Activated CD8-positive, alpha-beta memory T cell treated with anti-CD3 and anti-CD28 coated beads for 48 hours (primary cell): ENCODE measurements at places on chromosomes 1 and 21.
A peak's percentile ranks its signal among the peaks of the same experiment; 100 is the strongest.

- no peak for DNase-seq
Observed at GRCh38 chr1:79716447-79716846, 709.9 kb upstream of the ADGRL4 start.

DNA sequence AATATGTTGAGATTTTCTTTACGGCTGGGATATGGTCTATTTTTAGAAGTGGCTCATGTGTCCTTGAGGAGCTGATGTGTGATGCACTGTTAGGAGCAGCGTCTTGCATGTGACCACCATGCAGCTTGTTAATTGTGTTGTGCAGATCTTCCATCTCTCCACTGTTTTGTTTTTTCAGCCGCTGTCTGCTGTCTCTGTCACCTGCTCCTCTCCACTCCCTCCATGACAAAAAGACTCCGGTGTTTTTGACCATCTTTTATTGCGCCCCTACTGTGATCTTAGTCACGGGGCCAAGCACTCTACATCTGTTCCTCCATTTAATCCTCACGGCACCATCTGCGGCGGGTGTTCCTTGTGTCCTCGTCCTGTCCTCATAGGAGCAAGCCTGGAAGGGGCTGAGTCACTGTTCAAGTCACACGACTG lies 51.8 kb downstream of the ADARB1 start:
- DNase-seq: no peak

DNA sequence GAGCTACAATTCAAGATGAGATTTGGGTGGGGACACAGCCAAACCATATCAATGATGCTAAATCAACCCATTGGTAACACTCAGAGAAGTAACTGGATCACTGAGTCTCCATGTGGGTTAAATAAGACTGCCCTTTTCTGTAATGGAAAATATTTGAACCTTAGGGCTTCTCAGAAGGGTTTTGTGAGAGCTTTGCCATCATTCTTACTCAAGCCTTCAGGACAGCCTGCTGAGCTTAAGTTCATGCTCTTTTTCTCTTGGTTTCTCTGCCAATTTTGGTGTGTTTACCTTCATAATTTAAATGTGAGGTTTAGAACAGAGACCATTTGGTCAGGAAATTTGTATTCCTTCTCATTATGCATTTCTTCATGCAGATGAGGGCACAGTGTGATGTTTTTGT lies 74.7 kb downstream of the DISC1 start:
- DNase-seq: no peak

DNA sequence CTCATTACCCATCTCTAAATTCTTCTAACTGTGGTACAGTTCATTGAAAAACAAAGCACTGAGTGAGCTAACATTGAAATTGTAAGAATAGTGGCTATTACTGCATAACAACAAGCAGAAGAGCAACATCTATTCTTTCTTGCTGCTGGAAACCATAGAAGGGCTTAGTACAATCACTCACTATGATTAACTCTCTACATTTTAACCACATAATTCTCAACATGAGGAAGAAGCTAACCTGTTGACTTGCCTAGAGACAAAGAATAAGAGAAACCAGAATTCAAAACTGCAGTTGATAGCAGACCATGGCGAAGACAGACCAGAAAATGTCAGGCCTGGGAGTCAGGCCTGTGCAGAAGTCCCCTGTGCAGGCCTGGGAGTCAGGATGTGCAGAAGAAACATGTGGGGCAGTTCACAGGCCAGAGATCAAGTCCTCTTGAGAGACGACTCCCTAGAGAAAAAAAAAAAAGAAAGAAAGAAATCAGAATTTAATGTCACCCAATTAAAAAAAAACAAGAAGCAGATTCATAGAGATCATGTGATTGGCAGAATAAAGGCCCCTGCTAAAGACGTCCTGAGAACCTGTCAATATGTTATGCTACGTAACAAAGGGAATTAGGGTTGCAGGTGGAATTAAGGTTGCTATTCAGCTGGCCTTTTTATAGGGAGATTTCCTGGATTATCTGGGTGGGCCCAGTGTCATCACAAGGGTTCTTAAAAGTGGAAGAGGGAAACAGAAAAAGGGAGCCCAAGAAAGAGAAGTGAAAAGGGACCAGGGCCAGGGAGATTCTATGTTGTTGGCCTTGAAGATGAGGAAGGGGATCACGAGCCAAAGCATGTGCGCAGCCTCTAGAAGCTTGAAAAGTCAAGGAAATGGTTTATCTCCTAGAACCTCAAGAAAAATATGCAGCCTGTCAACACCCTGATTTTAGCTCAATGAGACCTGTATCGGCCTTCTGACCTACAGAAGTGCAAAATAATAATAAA lies 94.9 kb downstream of the MRPL39 start:
- DNase-seq: no peak

DNA sequence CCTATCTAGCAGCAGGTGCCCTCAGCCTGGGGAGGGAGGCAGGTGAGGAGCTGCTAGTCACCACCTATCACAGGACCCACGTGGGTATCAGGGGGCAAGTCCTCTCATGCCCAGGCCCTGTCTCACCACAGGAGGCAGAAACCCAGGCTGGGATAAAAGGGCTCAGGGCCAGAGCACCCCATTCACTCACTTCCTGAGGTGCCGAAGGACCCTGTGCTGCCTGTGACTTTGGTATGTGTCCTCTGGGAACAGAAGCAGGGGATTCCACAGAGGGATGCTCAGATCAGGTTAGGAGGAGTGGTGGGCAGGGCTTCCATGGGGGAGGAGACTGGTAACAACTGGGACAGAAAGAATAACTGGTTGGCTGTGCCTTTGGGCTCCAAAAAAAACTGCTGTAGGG lies at the start of gene LCE1E:
Gene LCE1E (plus strand): TSS at position 181 of the 400 bp plus-strand sequence. CDS start 1,043 bp downstream, outside the sequence.
- no peak for DNase-seq

- DNase-seq: no peak
Observed at GRCh38 chr1:202162047-202162417, 1.6 kb upstream of the PTPN7 start.

- no peak for DNase-seq
Observed at GRCh38 chr1:93033785-93034184, 45.3 kb upstream of the MTF2 start.

- no peak for DNase-seq
Observed at GRCh38 chr1:115142616-115143015, 53.3 kb upstream of the TSPAN2 start.

GRCh38 chr1:145961425-145962156 lies 2.8 kb downstream of the ANKRD34A start:
- DNase-seq: no peak

- no peak for DNase-seq
Observed at GRCh38 chr1:89757532-89757931, 63.3 kb upstream of the LRRC8D start.

- DNase-seq: no peak
Observed at GRCh38 chr1:193417945-193418744, 231.7 kb upstream of the B3GALT2 start.

- no peak for DNase-seq
Observed at GRCh38 chr1:73910466-73910865, 287.5 kb downstream of the LRRIQ3 start.

DNA sequence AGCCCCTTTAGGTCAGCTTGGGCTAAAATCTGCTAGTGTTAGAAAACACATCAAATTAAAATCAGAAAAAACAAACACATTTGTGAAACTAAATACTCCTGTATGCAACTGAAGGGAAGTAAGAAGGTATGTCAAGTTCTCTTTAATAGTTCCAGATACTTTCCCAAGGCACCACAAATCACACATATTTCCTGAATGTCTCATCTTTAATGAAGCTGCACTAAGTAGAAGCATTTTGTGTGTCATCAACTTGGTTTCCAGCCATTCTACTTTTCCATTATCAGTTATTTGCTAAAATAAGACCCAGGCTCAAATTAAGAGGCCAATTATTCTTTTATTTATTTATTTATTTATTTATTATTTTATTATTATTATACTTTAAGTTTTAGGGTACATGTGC lies 34.7 kb downstream of the CRB1 start:
- no peak for DNase-seq

- no peak for DNase-seq
Observed at GRCh38 chr1:1783320-1783719, 5.0 kb upstream of the NADK start.

DNA sequence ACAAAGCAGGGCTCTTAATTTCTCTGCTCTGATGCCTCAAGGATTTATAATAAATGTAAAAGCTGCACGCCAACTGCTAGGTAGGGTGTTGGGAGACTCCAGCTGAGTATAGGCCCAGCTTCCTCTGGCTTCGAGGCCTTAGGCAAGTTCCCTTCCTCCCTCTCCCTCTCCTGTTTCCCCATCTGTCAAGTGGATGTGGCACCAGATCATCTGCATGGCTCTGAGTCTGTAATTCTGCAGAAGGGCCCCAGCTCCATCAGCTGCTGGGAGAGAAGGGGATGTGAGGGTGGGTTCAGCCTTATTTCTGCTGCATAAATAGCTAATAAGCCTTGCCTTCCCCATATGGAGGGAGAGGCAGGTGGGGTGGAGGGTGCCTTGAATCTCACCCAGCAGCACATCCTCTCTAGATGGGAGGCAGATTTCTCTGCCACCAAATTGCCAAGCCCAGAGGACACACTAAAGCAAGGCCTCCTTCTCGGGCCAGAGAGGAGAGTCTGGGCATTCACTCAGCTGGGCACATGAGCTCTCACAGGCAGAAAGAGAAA lies 3.8 kb downstream of the TRIM62 start:
- no peak for DNase-seq

DNA sequence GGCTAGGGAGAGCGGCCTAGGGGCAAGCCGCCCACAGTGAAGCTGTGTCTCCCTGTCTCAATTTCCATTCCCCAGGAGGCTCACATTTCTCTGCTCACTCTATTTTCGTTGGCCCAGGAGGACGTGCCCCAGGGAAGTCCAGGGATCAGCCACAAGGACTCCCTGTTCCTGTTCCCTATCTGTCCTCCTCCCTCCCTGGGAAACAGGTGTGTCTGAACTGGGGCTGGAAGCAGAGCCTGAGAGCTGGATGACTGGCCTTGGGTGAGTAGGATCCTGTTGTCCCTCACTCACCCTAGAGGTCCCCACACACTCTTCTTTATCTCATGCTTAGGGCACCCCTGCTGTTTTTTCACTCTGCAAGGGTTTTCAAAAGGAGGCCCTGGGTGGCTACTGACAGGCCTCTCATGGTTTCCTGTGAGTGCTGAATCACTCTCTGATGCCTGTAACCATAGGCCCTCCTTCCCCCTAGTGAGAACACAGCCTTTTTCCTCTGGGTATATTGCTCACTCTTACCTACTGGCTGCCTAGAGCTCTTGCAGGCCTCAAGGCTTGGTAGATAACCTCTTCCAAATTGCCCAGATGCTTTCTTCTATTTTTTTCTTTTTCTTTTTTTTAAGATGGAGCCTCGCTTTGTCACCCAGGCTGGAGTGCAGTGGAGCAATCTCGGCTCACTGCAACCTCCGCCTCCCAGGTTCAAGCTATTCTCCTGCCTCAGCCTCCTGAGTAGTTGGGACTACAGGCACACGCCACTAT lies 3.3 kb upstream of the UTP11 start:
- peak; percentile 31 for DNase-seq

GRCh38 chr1:34770891-34771504 lies 10.0 kb upstream of the GJB3 start:
- no peak for DNase-seq

DNA sequence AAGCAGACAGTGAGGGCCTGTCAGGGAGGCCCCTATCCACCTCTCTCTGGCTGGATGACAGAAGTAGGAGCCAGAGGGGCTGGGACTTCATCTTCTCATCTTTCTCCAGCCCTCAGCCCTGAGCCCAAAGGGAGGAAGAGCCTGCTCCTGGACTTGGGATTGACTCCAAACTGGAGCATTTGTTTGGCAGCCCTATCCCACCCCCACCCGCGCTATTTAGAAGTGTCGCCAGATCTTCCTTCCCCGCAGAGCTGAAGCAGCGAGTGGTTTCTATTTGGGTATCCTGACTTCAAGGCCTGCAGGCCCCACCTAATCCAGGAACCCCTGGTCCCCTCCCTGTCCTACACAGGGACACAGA lies 9.6 kb downstream of the NES start:
- DNase-seq: no peak

DNA sequence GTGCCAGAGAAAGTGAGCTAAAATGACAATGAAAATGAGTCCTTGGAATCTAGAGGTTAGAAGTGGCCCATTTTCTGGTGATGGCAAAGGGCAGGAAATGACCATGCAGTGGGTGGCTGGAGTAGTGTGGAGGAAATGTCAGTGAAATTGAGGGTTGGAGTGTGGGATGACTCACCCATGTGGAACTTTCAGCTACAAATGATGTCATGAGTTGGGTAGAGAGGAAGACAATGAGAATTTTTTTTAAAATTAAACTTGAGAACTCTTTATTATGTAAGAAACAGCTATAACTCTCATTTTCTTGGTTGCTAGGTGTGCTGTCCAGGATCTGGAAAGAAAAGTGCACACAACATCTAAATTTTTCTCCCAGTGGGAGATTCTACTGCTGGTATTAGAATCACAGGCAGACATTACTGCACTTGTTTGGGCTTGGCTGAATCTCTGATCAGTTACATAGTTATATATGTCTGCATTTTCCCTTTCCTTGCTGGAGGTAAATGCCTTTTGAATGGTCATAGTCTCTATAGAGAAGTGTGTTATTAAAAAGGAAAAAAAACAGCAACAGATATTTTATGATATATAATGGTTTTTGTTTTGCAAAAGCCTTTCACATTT lies 56.8 kb upstream of the GNG12 start:
- DNase-seq: no peak

DNA sequence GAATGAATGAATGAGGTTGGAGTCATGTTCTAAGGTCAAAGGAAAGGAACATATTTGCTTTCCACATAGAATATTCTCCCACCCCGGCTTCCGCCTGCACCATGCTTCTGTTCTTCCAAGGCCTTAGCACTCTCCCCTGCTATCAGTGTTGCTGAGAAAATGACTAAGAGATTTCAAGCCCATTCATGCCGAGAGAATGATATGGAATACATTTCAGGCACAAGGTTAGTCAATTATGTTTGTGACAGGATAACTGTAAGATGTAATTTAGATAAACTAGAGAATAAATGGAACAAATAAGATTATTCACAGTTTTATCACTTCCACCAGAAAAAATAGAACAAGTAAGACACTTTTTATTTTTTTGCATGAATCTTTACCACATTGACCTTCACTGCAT lies 122.6 kb downstream of the PLD5 start:
- DNase-seq: no peak

DNA sequence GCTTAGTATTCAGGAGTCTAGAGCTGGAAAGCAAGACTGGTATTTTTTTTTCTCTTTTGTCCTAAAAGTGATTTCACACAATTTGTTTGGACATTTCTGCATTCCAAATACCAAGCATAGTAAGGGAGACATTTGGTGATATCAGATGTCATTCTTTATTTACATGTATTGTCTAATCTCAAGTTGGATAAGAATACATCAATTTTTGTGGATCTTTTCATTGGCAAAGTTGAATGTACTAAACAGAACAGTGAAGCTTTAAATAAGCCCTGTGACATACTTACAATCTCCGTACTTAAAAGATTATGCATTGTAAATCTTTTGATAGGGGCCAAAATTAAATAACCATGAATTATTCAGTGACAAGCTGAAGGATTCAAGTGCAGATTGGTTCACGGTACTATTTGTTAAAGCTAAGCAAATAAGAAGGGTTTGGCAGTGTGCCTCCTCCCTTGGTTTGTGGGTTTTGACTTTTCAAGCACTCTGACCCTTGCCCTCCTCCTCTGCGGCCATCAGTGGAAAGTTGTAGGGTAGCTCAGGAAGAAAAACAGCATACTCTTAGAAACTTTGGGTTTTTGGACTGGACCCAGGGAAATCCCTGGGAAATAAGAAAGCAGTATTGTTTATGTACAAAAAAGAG lies 663.7 kb downstream of the ADGRL2 start:
- DNase-seq: no peak

- no peak for DNase-seq
Observed at GRCh38 chr1:51299185-51299885, 31.0 kb downstream of the TTC39A start.

- DNase-seq: no peak
Observed at GRCh38 chr1:199508653-199509052, 518.9 kb upstream of the NR5A2 start.

- DNase-seq: no peak
Observed at GRCh38 chr1:237507005-237507404, 383.7 kb downstream of the ZP4 start.
